ENCODE measurements at places on chromosomes 2 and 18.

GRCh38 chr18:44795241-44795640 is 114.6 kb downstream of the SETBP1 start:
- no peak overlapping the region for H3K27ac ChIP-seq
- H3K36me3 ChIP-seq, result no peaks in the 10 kb centered on the region
- no peak overlapping the region for H3K4me3 ChIP-seq
- no peak for DNase-seq

DNA sequence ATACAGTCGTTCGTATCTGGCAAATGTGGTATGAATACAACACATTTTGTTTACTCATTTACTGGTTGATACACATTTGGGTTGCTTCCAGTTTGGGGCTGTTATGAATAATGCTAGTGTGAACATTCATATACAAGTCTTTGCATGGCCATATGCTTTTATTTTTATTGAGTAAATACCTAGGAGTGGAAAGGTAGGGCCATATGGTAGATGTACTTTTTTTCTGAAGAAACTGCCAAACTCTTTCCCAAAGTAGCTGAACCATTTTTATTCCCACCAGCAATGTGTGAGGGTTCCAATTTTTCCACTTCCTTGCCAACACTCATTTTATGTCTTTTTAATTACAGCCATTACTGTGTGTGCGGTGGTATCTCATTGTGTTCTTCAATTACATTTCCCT is 496.2 kb upstream of the NRXN1 start:
- H3K36me3 ChIP-seq, result no peaks in the 10 kb centered on the region
- no peak overlapping the region for H3K4me3 ChIP-seq
- no peaks in the 10 kb centered on the region for H3K27me3 ChIP-seq
- DNase-seq, result no peak
- no peaks in the 10 kb centered on the region for H3K4me1 ChIP-seq
- H3K27ac ChIP-seq, result no peak overlapping the region

DNA sequence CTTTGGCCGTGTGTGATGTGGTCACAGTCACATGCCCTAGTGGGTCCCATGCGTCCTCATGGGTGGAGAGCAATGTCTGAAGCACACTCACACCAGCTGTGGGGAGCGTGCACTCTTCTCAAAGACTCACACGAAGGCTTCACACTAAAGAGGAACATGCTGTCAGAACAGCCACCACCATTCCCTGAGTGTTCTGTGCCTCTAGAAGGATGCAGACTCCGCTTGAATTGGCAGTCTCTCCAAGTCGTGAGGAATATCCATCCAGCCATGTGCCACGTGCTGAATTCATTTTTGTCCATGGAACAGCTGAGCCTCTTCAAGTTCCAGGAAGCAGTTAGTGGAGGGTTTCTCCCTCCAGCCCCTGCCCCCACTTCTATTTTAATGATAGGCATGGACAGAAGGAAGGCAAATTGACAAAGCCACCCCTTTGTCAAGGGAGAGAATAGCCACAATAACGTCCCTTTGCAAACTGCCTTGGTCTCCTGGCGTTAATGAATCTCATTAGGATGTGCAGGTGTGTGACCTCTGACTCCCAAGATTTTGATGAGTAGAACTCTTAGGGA is 464.3 kb upstream of the ID2 start:
- no peak for DNase-seq
- no peaks in the 10 kb centered on the region for H3K36me3 ChIP-seq
- no peaks in the 10 kb centered on the region for H3K27me3 ChIP-seq
- H3K4me3 ChIP-seq, result no peak overlapping the region

GRCh38 chr2:11663427-11663826 is 6.6 kb downstream of the NTSR2 start:
- no peaks in the 10 kb centered on the region for H3K36me3 ChIP-seq
- no peak for DNase-seq
- H3K27ac ChIP-seq, result no peak overlapping the region
- H3K27me3 ChIP-seq, result no peaks in the 10 kb centered on the region
- H3K4me3 ChIP-seq, result no peak overlapping the region

DNA sequence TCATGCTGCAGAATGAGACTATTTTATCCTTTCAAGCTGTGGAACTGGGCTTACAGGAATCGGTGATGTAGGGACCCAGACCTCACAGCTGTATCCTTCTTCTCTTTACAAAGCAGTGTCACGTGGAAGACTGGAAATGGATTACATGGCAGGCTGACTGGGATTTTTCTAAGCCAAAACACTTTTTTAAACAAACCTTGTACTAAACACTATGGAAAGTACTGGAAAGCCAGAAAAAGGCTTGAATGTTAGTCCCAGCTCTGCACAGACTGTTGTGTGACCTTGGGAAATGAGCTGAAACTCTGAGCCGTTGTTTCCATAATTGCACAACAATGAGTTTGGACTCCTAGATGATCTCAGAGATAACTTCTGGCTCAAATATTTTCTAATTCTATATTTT is 7.6 kb upstream of the ADAM23 start:
- H3K27ac ChIP-seq, result no peak overlapping the region
- H3K36me3 ChIP-seq, result no peaks in the 10 kb centered on the region
- no peaks in the 10 kb centered on the region for H3K27me3 ChIP-seq
- no peak overlapping the region for H3K4me3 ChIP-seq
- H3K4me1 ChIP-seq, result no peaks in the 10 kb centered on the region
- no peak for DNase-seq
